Activated naive CD8-positive, alpha-beta T cell treated with anti-CD3 and anti-CD28 coated beads, Interleukin-2, amount 50 U/mL, for 24 hours (primary cell): ENCODE measurements at places on chromosomes 5 and 9.

GRCh38 chr9:129776938-129777768, 24.3 kb upstream of the PTGES start:
- peak; percentile 85 for DNase-seq

- DNase-seq = no peak
Measured at GRCh38 chr5:17743580-17744435, 109.5 kb downstream of the TAF11L14 start.

- no peak for DNase-seq
Measured at GRCh38 chr5:155522540-155522939, 509.0 kb downstream of the KIF4B start.

GRCh38 chr9:15856591-15856990, 303.7 kb downstream of the CCDC171 start:
- DNase-seq = no peak

DNA sequence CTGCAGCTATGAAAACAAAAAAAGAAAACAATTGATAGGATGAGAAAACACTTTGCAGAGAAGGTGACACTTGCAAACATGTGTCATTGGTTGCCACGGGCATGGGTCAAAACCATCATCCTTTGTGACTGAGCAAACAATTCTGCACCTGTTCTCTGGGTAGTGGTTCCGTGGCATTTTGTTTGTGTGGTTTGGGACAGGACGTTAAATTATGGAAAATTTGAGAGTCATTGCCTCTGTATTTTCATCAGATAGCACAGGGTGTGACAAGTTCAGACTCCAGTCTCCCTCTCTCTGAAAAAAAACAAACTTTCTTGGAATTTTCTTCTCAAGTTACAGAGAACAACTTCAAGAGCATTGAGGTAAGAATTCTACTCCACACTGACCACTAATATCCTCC, 113.4 kb upstream of the HMHB1 start:
- DNase-seq = no peak

GRCh38 chr5:51377151-51378060, 5.8 kb upstream of the ISL1 start:
- DNase-seq = no peak

DNA sequence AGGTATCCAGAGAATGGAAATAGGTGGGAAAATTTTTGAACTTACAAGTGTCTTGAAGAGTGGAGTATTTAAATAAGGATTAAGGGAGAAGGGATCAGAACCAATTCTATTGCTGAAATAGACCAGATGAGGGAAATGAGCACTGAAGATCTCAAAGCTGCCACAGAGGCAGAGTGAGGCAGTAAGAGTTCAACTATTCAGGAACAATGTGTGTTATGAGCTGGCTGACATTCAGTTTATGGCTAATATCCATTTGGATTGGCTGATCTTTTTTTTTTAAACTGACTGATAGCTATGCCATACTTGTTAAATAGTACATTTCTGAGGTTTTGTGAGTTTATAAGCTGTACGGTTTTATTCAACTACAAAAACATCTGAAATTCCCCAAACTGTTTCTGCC, 95.3 kb upstream of the GNA14 start:
- DNase-seq = no peak

- DNase-seq = peak; percentile 13
Measured at GRCh38 chr9:38003230-38003629, 65.8 kb downstream of the SHB start.

DNA sequence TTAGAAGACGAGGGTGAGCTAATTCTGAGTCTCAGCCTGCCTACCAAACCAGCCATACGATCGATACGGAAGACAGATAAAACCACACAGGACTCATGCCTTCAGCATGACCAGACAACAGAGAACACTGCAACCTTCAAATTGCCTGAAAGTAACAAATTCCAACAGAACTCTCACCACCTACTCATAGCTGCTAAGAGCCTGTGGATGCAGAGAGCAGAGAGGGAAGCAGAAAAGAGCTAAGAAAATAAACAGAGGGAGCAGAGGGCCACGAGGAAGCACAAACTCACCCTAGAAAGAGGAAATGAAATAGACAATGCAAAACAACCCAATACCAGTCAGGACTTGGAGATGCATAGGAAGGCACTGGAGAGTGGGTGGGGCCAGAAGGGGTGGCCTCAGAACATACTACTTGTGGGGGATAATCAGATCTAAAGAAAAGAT, 86.7 kb upstream of the TAS2R1 start:
- no peak for DNase-seq

GRCh38 chr5:173152547-173152946, 8.2 kb downstream of the BNIP1 start:
- DNase-seq = no peak

- no peak for DNase-seq
Measured at GRCh38 chr9:1179366-1179765, 129.2 kb downstream of the DMRT2 start.

DNA sequence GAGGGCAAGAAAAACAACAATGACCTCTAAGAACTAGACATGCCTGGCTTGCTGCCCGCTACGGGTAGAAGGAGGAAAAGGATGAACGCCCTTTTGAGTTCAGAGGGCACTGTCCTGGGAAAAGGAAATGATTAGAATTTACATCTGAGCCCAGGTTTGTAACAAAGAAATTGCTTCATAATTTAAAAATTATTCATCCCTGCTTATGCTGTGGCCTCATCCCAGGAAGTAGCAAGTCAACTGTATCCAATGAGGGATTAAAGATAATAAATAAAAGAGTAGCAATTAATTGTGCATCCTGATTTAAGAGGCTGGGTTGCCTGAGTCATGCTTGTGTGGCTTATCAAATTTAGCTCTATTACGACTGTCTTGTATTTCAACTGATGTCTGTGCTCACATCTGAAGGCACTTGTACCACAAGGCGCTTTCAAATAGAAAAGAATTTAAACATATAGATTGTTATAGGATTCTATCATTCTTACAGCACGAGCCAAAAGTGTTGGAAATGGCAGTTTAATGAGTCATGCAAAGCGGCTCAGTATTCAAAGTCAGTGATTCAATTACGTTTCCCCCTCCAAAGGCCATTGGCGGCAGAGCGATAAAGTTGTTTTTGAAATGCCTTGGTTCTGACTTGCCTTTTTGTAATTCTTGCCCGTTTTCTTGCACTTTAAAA, 40.0 kb upstream of the DMRT1 start:
- no peak for DNase-seq

GRCh38 chr5:30926218-30926617, 267.3 kb upstream of the CDH6 start:
- DNase-seq = no peak

DNA sequence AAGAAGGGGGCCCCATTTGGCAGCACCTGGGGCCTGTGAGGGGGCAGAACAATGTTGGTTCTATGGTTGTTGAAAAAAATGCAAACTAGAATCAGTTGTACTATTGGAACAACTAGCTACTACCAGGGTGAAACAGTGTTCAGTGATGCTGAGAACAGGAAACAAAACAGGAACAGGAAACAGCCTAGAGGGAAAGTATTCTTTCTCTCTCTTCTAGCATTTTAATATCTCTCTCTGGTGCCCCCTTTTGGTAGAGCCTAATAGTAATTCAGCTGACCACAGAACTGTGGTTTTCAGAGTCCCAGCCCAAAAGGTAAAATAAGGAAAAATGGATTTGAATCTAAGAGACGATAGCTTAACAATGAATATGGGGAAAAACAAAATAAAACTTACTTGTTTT, 138.0 kb upstream of the KCNN2 start:
- DNase-seq = no peak
